ENCODE measurements at places on chromosomes 1 and 21. TPM values are rescaled to one million over a fixed set of nuclear protein-coding genes. Genes with fewer than 3 reads are reported as not detected.

TEKT2 gene
- 5.9 TPM for total RNA-seq

FCRL4 gene
- not detected for total RNA-seq

LRRN2 gene
- 11.8 TPM for total RNA-seq

OXCT2 gene
- 0.49 TPM for total RNA-seq

PGLYRP3 gene
- not detected for total RNA-seq

ELAPOR1 gene
- total RNA-seq = 15.0 TPM

SPRR2F gene
- total RNA-seq = not detected

ASH1L gene
- 65.2 TPM for total RNA-seq

BRDT gene
- total RNA-seq = not detected

IFI16 gene
- total RNA-seq = 19.2 TPM

NRDC gene
- 69.6 TPM for total RNA-seq

CLEC20A gene
- not detected for total RNA-seq

OLFML2B gene
- 1.2 TPM for total RNA-seq

LDLRAD2 gene
- not detected for total RNA-seq

PLA2G2F gene
- not detected for total RNA-seq

FCRL6 gene
- total RNA-seq = 0.25 TPM

BEST4 gene
- total RNA-seq = 0.49 TPM

CD1B gene
- not detected for total RNA-seq

PRAMEF10 gene
- not detected for total RNA-seq

DNAJC11 gene
- total RNA-seq = 24.8 TPM
